CD4-positive, alpha-beta T cell treated with Interleukin-6 at 100 ng/mL for 8 hours (primary cell): ENCODE measurements at places on chromosomes 12 and 14.

- DNase-seq = peak; percentile 27
These were observed 89.0 kb downstream of the SCARB1 start for GRCh38 chr12:124774462-124775167.

DNA sequence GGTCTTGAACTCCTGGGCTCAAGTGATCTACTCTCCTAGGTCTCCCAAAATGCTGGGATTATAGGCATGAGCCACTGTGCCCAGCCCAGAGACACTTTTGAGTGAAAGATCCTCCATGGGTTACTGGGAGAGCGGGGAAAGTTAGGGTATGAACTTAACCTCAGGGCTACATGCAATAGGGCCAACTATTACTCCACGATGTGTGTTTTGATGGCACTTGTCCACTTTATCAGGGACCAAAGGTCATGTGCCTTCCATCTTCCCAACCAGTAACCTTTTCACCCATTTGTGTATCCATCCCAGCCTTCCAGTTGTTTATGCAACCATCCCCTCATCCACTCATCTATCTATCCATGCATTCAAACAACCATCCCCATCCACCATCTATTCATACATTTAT, 60.6 kb upstream of the NOS1 start:
- no peak for DNase-seq

GRCh38 chr14:57495416-57495815, 1.8 kb upstream of the CCDC198 start:
- no peak for DNase-seq

- DNase-seq = no peak
These were observed 101.7 kb upstream of the ATF7IP start for GRCh38 chr12:14263742-14264141.

- no peak for DNase-seq
These were observed 44.8 kb downstream of the RASSF3 start for GRCh38 chr12:64655141-64655540.
